ENCODE measurements at places on chromosomes 2 and 18.

DNA sequence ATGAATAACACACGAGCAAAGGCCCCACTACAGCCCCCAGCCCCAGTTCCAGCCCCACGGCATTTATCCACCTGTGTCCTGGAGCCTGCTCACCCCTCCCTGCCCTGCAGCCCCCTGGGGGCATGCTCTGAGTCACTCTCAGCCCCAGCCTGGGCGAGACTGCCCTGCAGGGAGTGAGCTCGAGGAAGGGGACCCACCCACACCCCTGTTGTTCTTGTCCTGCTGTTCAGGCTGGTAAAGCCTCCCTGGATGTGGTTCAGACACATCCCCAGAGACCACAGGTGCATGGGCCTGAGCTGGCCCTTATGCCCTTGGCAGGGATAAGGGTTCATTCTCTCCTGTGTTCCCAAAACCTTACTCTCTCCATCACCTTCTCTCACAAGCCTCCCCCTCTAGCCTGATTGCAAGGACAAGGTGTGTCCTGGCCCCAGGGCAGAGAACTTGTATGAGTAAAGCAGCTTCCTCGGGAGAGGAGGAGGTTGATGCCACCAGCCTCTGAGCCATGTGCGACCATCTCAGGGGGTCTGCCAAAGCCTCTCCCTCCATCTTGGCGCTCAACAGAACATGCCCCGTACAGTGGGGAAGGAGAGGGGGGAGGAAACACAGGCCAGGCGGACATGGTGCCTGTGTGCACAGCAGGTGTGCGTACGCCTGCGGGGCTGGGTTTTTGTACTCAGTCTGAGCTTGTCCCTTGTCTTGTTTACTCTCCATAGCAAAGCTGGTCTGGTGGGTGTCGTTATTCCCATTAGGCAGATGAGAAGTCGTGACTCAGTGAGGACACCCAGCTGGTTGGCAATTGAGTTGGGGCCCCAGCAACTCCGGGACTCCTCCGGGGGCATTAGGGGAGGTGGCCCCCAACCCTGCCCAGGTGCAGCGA, 64.4 kb downstream of the CIB4 start:
- DNase-seq: no peak

- no peak for DNase-seq
Observed at GRCh38 chr2:219507581-219508443, 6.5 kb upstream of the ASIC4 start.

GRCh38 chr2:96832754-96833507, 10.9 kb downstream of the ANKRD23 start:
- no peak for DNase-seq

GRCh38 chr2:16079637-16080036, 139.3 kb downstream of the MYCN start:
- DNase-seq: no peak

- no peak for DNase-seq
Observed at GRCh38 chr2:65528241-65528574, 95.8 kb upstream of the SPRED2 start.

GRCh38 chr2:20091305-20091991, 40.0 kb upstream of the LAPTM4A start:
- no peak for DNase-seq

- DNase-seq: no peak
Observed at GRCh38 chr2:71243634-71244301, 16.9 kb upstream of the PAIP2B start.

GRCh38 chr2:236359426-236360045, 95.3 kb upstream of the ASB18 start:
- DNase-seq: no peak

- DNase-seq: no peak
Observed at GRCh38 chr2:177806025-177806424, 266.6 kb downstream of the PDE11A start.

GRCh38 chr2:178844269-178844668, 37.0 kb upstream of the TTN start:
- no peak for DNase-seq

- no peak for DNase-seq
Observed at GRCh38 chr2:134449157-134449556, 195.3 kb downstream of the MGAT5 start.

DNA sequence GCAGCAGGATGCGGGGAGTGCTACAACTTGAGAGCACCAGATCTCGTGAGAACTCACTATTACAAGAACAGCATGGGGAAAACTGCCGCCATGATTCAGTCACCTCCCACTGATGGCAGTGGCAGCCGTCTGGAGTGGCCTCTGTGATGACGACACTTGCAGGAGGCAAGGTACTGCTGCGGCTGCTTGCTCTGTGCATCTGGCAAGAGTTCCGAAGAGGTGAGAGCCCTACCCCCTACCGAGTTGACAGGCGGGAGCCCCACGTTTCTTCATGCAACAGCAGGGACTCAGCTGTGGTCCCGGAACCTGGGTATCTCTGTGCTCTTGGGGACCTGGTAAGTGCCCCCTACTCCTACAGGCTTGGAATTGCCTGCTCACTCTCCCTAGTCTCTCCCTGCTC, 1672.7 kb upstream of the TMEFF2 start:
- DNase-seq: no peak

DNA sequence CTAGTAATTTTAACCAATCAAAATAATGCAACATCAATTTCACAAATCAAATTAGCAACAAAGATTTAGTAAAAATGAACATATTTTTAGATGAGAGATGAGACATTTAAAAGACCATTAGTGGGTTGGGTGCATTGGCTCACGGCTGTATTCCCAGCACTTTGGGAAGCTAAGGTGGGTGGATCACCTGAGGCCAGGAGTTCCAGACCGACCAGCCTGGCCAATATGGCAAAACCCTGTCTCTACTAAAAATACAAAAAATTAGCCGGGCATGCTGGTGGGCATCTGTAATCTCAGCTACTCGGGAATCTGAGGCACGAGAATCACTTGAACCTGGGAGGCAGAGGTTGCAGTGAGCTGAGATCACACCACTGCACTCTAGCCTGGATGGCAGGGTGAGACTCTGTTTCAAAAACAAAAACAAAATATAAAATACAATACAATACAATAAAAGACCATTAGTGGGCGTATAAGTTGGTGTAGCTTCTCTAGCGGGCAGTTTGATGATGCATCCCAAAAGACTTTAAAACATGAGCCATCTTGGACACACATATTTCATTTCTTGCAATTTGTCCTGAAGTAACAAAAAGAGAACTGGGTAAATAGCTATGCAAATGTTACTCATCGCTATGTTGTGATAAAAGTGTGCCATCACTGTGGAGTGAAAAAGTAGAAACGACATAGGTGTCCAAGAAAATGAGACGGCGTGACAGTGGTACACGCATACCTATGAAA, 101.8 kb downstream of the COL6A3 start:
- no peak for DNase-seq

- no peak for DNase-seq
Observed at GRCh38 chr2:236847538-236848263, 238.0 kb upstream of the COPS8 start.

GRCh38 chr2:204264085-204264553, 281.2 kb upstream of the PARD3B start:
- no peak for DNase-seq

- no peak for DNase-seq
Observed at GRCh38 chr2:31365834-31366505, 48.6 kb downstream of the XDH start.

DNA sequence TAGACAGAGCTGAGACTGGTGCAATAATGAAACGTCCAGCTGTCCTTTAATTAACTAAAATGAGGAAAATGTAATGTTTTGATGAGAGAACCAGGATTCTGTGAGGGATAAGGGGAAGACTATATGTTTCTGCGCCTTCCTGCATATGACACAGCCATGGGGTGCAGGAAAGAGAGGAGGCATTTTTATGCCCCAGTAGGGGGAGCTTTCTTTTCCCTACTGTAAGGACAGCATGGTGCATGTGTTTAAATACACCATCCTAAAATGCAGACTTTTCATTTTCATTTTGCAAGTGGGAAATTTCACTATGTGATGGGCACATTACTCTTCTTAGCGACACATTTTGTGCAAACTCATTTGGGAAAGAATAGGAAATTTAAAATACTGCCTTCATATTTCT, 446.1 kb downstream of the ARHGAP15 start:
- no peak for DNase-seq

- DNase-seq: no peak
Observed at GRCh38 chr2:16249246-16250055, 309.1 kb downstream of the MYCN start.

GRCh38 chr2:45950606-45951005, 299.1 kb downstream of the PRKCE start:
- DNase-seq: no peak

GRCh38 chr2:54233832-54234649, 22.0 kb downstream of the TSPYL6 start:
- DNase-seq: no peak

- DNase-seq: no peak
Observed at GRCh38 chr2:229431327-229431954, 160.4 kb upstream of the PID1 start.

DNA sequence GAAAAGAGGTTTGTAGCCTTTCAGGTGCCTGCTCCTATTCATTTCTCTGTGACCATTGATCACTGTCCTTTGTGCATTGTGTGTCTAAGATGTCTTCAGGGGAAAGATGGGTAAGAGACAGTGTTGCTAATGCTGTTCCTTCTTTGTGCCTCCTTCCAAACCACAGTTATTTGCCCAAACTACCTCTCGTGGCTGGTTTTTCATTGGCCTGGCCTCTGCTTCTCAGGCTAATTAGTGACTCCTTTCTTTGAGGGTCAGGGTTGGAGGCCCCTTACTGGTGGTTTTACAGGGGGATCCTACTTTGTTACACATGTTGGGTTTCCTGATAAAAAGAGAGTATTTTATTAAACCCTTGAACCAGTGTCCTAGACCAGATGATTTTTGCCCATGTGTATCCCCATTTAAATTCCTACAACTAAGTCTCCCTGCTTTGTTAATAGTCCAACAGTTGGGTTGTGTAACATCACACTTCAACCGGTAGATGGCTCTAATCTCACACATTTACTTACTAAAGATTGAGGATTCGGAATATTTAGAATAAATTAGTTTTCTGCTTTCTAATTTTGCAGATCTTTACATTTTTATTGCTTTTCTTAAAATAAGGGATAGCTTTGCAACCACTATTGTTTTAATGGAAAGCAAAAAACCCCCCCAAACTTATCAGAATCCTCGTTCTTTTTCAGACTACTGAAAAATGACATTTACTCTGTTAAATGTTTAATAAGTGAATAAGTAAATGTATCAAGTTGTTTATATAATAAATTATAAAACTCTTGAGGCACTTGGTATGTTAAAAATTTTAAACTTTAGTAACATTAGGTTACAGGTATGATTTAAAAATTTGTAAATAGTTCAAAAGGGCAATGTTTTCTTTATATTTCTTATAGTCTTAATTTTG, 2.4 kb downstream of the MARS2 start:
- DNase-seq: no peak
